ENCODE measurements at places on chromosomes 7 and 10.
A peak's percentile ranks its signal among the peaks of the same experiment; 100 is the strongest.

DNA sequence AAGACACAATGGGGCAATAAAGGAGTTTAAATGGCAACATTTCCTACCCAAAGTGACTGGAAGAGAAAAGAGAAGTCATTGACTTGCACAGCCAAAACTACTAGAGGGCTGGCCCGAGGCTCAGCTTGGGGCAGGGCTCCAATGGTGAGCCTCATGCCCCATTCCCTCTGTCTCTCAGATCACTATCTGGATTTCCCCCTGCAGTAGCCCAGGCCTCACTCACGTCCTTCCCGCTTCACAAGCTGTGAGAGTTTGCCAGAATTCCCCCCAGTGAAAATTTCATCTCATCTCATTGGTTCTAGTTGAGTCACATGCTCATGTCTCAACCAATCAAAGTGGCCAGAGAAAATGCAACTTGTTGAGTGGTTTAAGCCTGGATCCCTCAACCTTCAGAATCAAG lies 181.3 kb downstream of the WDR11 start:
- DNase-seq, result no peak

DNA sequence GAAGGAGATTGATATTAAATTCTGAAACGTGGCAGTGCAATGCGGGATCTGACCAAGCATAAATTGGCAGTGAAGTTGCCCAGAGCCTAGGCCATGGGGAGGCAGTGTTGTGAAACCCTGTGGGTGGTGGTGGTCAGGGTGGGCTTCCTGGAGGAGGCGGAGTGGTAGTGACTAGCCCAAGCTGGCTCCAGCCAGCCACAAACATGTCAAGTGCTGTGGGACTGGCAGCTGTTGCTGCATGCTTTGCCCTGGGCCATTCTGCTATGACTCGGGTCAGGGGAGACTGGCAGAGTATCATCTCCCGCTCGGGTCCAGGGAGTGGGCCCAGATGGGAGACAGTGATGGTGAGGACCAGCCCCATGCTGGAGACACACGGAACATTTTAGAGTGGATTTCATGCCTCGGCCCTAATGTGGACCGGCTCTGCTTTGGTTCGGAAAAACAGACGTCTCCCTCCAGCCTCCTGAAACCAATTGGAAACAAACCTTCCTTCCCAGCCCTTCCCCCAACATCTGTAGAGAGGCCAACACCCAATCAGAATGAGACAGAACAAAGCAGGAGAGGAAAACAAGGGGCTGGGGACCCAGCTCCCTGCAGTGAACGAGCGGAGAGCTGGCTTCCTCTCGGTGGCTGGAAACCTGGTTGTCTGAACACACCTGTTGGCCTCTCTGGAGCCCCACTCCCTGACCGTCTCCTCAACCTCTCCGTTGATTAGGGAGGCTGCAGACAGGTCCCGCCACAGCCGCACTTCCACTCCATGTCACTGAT lies 58.2 kb downstream of the TMEM270 start:
- no peak for DNase-seq

- no peak for DNase-seq
Observed at GRCh38 chr7:116525298-116525912, 569 bp downstream of the CAV1 start.

DNA sequence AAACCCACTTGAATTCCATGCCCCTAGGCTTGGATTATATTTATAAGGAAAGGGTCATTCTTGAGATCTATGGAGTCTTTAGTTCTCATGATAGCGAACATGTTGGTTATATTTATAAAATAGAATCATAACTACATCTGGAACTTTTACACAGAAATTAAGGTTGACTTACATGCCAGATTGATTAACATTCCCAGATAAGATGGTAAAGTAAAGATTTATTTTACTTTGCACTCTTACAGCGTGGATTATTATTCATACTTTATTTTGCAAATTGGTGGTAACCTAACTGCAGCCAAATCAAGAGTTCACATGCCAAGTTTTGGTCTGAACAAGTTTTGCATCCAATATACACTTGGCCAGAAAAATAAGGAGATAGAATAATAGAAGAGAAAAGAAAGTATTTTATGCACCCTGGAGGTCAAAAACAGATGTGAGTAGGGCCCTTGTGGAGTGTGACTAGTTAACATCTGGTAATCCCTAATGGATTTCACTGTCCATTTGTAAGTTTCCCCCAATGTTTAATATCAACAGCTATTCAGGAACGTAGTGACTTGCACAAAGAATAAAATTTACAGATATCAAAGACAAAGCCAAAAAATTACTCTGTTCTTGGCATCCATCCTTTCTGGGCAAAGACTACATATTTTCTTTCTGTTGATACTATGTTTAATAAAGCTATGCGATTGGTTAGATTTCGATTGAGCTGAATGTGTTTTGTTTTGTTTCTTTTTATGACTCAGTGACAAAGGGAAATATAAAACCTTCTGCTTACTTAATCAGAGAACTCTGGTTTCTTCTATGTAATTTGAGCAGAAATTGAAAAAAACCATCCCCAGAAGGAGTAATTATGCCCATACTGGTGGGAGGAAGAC lies 10.1 kb upstream of the TMEM26 start:
- DNase-seq, result no peak

DNA sequence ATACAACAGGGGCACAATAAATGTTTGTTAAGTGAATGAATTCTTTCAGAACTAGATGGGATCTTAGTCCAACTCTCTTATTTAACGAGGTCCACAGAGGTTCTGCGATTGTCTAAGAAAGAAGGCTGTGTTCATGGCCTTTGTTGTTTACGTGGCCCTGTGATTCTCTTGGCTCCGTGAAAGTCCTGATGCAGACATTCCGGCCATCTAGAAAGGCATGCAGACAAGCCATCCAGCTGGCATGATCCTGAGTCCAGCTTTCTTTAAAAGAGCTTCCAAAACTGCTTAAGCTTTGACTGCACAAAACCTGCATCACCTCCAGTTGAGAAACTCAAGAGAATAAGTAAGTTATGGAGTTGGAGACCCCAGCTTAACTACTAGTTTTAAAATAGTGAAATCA lies 26.0 kb downstream of the EGFR start:
- DNase-seq, result no peak

DNA sequence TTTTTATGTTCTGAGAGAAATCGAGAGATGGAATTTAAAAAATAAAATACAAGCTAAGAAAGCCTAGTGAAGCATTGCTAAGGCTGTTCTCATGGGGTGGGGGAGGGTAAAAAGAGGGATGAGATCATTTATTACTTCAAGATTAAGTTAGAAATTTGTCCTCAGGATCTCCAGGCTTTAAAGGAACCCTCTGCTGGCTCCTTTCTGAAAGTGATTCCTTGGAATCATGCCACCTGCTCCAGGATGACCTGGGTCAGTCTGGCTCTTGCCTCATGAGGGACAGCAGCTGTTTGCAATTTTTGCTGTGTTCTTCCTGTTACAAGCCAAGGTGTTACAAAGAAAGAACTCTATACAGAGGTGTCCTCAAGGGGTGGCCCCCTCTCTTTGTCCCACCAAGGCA lies 69.8 kb downstream of the CDK1 start:
- DNase-seq, result no peak

DNA sequence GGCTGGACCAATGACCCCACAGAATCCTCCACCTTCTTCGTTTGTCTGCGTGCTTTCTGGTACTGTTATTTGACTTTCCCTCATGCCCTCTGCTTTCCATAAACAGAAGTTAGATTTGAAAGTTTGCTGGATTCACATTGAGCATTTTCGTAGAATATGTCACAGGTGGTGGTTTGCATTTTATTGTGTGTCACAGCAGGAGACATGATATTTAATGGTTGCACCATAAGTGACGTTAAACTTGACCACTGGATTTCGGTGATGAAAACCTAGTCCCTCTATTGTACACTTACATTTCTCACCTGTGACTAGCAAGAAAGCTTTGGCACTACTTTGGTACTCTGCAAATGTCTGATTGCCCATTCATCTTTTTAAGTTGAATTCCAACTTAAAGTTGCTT lies 15.2 kb upstream of the MKX start:
- DNase-seq, result no peak

GRCh38 chr7:2411815-2412586 lies 8.6 kb downstream of the CHST12 start:
- DNase-seq, result no peak

DNA sequence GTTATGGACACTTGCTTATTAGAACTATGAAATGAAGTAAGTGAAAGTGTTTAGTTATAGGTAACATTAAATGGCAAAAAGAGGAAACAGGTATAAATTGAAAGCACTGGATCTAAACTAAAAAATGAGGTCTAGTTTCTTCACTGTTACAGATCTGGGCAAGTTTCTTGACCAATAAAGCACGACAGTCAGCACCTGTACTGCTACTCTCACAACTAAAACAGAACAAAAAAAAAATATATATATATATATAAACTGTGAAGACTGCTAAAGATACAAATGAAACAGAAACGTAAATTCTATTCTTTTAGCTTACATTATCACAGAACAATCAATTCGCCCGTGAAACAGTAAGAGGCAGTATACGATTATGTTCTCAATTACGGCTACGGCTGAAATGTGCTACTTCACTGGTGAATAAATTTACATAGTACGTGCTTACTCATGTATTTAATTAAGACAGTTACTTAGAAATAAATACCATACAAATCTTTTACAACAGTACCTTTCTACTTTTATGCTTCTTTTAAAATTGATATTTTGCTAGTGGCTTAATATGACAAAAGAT lies 4.2 kb downstream of the AHR start:
- peak; percentile 76 for DNase-seq

GRCh38 chr10:19767876-19768275 lies 48.4 kb upstream of the PLXDC2 start:
- DNase-seq, result no peak

- DNase-seq, result no peak
Observed at GRCh38 chr10:130428936-130429335, 292.7 kb downstream of the GLRX3 start.

DNA sequence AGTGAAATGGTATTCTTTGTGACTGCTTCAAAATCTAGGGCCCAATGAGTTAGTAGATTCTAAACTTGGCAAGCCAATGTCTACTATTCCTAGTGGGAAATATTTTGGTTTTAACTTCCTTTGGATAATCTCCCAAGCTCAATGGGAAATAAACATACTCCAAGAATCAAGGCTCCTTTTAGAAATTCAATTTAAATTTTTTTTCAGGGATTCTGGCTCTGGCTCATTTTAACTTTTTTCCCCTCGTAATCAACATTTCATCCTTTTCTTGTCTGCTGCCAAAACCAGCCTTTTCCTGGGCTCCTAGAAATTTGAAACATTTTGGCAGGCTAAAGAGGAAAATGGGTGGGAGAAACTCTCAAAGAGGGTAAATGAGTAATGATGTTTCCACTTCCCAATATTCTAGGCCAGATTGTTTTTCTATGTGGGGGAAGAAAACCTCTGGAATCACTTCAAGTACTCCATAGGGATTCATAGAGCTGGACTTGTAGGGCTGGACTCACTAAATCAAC lies 85.6 kb upstream of the AGR3 start:
- DNase-seq, result no peak

- no peak for DNase-seq
Observed at GRCh38 chr7:102387064-102387463, 9.1 kb upstream of the PRKRIP1 start.

GRCh38 chr7:104552102-104552501 lies 223.7 kb downstream of the LHFPL3 start:
- peak; percentile 43 for DNase-seq
